Activated T-helper 1 cell treated with Interleukin-2 at 50 U/mL for 16 hours (primary cell): ENCODE measurements at places on chromosomes 6 and 20.

GRCh38 chr6:20319520-20320357, 81.9 kb upstream of the E2F3 start:
- peak; percentile 62 for DNase-seq

GRCh38 chr20:58691773-58692578, 624 bp upstream of the NPEPL1 start:
- no peak for DNase-seq

DNA sequence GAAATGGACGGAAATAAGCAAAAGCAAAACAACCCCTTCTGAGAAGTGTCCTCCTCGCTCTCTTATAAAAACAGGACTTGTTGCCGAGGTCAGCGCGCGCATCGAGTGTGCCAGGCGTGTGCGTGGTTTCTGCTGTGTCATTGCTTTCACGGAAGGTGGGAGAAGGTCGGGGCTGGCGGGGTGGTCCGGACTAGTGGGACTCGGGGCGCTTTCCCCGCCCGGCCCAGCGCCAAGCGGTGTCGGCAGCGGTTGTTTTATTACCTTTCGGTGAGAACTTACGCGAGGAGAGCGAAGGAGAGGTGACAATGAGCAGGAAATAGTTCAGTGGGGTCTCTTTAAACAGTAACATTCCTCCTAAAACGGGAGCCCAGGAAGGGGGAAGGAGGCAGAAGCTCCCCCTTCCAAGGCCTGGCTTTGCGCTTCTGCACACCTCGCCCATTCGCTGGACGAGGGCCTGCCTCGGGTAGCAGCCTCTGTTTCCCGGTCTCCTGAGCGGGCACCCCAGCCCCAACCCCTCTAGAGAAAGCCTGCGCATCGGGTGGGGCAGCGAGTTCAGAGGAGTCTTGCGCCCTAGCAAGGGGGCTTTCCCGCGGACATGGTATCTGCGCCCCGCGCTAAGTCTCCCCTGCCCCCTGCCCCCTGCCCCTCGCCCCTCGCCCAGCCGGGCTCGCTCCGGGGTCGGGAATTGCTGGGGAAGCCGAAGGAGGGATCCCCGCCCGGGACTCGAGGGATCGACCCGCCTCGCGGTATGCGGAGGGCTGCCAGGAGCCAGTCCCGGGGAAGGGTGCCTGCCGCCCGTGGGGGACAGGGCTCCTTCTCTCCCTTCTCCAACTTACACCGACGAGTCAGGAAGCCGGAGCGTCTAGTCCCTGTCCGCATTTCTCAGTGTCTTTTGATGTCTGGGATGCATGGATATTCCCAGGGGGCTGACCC, 1.2 kb upstream of the TBXT start:
- DNase-seq, result no peak

- DNase-seq, result no peak
These were observed 180.2 kb upstream of the HDAC2 start for GRCh38 chr6:114151064-114151690.

DNA sequence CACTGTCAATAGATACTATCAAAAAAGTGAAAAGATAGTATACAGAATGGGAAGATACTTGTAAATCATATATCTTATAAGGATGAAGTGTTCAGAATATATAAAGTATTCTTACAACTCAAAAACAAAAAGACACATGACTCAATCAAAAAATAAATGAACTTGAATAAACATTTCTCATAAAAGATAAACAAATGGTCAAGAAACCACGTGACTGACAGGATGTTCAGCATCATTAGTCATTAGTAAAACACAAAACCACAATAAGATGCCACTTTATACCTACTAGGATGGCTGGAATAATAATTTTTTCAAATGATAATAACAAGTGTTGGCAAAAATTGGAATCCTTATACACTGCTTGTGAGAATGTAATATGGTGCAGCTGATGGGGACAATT, 729.1 kb upstream of the HS3ST5 start:
- DNase-seq, result no peak

DNA sequence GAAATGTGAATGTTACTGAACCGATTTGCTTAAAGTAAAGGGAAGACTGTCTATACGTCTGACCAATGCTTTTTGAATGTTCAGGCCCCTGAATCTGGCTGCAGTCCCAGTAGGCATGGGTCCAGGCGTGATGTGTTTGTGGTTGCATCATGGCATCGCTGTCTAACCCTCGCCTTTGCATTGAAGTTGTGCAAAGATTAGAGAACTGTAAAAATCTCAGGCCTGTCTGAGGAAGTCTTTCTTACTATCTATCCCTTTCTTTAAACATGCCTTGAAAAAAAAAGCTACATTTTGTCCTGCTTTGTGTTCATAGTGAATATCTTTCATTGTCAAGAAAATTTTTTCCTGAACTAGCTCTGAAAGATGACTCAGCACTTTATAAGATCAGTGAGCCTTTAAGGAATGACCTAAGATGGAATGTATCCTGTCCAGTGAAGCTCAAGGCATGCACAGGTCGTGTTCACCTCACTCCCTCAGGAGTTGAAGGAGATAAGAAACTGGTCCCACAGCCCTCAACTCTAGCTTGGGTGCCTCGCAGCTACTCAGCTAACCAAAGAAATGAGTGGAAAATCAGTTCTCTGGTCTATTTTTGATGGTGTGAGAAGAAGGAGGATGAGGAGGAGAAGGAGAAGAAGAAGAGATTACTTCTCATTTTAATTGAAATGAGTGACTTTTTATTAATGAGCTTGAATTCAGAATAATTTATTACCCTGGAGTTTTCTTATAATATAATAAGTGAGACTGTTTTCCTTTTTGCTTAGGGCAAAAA, 48.6 kb downstream of the TPD52L1 start:
- DNase-seq, result no peak

DNA sequence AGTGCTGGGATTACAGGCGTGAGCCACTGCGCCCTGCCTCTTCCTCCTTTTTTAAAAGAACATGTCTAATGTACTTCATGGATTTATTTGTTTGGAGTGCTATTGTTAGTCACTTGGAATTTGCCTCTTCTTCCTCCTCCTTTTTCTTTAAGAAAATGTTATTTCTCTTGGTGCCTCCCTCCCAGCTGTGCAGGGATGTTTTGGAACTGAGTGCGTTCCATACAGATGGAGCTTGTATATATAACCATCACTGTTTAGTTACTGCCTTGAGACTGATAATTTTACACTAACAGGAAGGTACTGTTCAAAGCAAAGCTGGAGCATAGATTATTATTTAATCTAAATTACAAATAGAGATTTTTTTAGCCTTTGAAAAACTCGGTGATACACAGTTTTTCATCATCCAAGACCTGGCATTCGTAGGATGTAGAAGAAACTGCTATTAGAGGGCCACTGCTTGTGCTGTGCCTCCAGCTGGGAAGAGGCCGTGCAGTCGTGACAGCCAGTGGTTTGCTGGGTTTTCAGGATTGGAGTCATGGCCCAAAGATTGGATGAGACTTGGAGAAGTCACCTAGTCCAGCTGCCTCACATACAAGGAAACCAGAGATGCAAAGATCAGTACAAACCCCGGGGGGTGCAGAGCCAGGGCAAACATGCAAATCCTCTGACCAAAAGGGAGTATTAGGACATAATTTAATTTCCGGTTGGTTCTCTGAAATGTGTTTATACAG, 123.1 kb downstream of the PLEKHG1 start:
- DNase-seq, result no peak
